ENCODE measurements at places on chromosomes 3 and 15.

DNA sequence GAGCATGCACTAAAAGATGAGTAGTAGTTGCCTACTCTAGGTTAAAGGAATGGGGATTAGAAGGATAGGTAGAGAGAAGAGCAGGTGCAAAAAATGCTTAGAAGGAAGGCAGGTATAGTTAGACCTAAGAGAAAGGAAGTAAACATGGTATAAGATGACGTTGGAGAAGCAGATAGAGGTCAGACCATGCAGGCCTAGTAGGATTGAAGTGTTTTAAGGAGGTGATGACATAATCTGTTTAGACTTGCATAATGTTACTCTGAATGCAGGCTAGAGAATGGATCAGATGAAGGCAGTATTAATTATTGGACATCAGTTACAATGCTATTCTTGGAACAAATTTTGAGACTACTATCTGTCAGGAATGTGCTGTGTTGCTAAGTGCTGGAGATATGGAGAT lies 11.1 kb upstream of the ECT2 start:
- no peak for DNase-seq

- DNase-seq, result no peak
These were observed 211.3 kb upstream of the CHRM5 start for GRCh38 chr15:33756961-33757360.

DNA sequence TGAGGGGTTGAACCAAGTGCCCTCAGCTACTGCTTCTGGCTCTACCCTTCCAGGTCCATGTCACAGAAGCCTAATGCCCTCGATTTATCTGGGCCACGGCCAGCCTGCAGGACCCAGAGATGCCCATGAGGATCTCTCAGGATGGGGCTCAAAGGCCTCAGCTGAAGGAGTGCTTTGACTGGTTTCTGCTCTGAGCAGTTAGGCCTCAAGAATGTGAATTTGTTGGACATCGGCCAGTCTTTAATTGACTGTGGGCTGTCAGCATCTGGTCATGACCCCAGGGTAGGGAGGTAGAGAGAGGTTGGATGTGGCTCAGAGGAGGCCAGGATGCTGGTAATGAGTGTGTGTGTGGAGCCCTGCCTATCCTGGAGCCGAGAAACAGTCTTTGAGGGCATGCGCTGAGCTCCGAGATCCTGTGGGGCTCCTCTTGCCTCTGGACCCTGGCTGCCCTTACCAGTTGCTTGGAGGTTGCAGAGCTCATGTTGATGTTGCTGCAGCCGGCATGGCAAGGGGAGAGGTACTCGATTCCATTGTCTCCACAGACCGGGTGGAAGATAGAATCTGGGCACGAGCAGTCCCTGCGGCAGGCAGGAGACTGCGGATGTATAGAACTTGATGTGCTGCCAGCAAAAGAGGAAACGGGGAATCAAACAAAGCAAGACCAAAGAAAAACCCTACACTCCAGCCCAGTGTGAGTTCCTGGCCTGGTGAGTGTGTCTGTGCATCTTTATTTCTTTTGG lies 49.1 kb upstream of the RAB6B start:
- DNase-seq, result peak; percentile 49

DNA sequence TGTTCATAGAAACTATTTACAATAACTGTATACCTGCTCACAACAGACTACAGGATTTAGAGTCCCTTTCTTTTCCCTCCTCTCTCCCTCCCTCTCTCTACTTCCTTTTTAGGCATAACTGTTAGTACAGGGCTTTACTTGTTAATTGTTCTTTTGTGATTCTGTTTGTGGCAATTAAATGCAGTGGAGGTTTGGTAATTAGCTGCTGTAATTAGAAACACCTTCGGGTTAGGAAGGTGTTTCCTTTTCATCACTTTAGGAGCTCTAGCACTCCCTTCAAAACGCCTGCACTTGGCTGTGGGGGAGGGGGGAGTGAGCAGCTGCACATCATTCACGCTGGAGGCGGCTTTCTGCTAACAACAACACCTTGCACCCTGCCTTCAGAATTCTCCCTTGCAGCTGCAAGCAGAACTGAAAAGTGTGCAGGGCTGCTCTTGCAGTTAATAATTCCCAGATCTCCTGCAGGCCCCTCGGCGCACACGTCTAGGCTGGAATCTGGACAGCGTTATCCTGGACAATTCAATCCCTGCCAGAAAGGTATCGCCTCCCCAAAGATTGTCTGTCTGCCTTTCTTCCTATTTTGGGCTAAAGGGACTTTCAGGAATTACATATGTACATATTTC lies 242.6 kb upstream of the RGMA start:
- DNase-seq, result no peak

- peak; percentile 73 for DNase-seq
These were observed 12.4 kb downstream of the CIB1 start for GRCh38 chr15:90221246-90221900.

All from cerebellar cortex (tissue), 1 donor.